ENCODE measurements at places on chromosomes 7 and 10.
A peak's percentile ranks its signal among the peaks of the same experiment; 100 is the strongest.

GRCh38 chr7:32357535-32358277, 132.5 kb downstream of the LSM5 start:
- DNase-seq = peak; percentile 35

DNA sequence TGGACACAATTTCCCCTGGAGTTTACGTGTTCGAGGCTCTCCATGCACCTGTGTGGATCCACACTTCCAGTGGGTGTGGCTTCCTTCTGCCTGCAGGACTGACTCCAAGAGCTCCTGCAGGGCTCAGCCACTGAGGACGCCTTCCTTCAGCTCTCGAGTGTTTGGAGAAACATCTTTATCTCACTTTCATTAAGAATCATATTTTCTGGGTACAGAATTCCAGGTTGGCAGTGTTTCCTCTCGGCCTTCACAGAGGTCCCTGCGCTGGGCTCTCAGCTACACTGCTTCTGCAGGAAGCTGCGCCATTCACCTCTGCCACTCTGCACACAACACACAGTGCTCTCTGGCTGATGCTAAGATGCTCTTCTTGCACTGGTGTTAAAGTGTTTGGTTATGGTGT, 69.9 kb upstream of the NKX6-2 start:
- no peak for DNase-seq

- DNase-seq = no peak
These were observed 12.5 kb downstream of the GPER1 start for GRCh38 chr7:1100386-1100785.

GRCh38 chr7:74103219-74103772, 19.7 kb downstream of the LIMK1 start:
- peak; percentile 33 for DNase-seq

DNA sequence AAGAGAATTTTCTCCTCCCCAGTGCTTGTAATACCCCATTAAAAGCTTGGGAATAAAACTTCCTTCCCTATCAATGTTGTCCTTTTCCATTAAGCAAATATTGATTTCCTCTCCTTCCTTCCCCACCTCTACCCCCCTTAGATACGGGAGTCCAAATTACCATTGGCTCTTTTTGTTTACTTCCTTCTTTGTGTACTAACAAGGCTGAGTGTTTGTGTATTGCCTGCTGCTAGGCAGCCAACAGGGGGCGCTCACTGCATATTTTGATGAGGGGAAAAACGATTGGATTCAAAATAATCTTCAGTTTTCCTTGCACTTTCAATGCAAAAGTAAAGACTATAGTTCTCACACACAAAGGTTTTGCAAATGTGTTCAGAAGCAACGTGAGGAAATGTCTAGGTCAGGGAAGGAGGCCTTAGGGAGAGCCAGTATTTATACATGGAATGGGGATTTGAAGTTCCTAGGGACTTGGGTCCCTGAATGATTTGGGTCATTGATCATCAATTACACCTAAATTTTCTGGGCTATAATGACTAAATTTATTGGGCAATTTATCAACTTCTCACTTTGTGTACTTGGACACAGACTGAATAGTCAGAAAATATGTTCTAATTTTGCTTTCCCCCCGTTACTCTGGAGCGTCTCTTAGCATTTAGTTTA, 23.6 kb upstream of the VPS41 start:
- DNase-seq = no peak

DNA sequence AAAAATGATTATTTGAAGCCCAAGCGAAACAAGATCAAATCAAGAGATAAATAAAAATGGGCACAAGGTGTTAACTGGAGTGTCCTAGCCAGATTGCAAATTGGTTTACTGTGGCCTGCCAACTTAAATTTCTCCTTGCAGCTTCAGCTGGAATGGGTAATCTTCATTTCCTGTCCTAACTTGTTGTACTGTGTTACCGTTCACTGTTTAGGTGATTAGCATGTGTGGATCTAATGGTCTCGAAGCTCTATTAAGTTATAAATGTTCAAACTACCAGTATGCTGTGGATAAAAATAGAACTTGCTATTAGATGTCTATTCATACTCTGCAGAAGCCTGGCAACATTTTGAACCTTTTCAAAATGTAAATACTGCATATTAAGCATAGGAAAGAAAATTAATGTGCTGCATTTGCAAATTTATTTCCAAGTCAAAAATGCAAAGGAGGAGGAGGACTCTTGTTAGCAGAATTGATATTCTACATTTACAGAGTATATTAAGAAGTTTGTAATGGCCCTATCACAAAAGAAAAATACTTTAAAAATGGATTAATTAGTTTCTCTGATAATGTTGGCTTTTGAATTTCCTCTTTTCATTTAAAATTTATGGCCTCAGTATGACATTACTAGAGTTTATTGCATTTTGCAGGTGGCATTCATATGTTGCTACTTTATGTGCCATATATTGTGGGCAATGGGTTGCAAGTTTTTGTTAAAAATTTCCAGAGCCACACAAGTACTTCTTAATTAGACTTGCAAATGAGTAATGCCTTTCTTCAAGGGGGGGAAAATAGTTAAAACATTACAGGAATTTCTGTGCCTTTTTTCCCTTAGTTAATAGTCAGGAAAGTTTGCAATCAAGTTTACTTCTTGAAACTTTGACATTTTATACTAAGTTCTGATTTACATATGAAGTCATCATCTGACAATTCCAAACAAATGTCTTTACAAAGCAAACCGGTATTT, 92.1 kb downstream of the CABCOCO1 start:
- DNase-seq = peak; percentile 57

- DNase-seq = no peak
These were observed 7.0 kb upstream of the GBX1 start for GRCh38 chr7:151174246-151175046.

DNA sequence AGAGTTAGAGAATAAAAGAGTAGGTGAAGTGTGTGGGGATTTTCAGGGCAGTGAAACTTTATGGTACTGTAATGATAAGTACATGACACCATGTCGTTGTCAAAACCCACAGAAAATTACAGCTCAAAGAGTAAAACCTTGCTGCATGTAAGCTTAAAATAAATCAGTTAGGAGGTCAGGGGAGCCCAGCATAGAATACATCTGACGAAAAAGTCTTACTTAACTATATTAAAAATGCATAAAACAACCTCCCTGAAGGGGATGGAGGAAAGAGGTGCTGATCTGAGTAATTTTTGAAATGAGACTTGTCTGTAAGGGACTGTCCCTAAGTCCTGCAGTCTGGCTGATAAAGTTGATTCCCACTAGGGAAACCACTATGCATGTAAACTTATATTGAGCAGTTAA, 49.8 kb upstream of the AKR1E2 start:
- no peak for DNase-seq

DNA sequence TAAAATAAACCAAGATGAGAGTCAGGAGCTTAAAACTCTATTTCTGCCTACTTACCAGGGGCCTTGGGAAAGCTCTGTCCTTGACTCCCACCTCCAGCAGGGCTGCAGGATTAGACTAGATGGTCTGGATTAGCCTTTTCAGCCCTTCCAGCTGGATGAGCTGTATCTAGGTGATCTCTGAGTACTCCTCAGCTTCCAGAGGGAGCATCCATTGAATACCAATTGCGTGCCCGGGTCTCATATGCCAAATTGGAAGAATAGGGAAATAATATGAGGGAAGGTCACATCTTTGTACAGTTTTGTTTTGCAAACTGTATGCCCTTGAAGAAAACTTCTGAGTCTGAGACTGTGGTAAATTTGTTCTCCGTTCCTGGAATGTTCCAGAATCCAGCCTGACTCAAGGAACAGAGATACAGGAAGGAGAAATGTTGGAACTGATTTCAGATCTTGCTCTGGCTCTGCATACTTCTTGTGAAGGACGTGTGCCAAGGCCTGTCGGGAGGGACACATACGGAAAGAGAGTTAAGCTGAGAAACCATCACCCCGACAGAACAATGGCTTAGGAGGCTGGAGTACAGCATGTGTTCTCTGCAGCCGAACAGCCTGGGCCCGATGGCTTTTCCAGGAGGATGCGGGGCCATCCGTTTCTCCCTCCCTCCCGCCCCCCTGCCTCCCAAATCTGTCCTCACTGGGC, 44.9 kb downstream of the MINDY4 start:
- DNase-seq = no peak

DNA sequence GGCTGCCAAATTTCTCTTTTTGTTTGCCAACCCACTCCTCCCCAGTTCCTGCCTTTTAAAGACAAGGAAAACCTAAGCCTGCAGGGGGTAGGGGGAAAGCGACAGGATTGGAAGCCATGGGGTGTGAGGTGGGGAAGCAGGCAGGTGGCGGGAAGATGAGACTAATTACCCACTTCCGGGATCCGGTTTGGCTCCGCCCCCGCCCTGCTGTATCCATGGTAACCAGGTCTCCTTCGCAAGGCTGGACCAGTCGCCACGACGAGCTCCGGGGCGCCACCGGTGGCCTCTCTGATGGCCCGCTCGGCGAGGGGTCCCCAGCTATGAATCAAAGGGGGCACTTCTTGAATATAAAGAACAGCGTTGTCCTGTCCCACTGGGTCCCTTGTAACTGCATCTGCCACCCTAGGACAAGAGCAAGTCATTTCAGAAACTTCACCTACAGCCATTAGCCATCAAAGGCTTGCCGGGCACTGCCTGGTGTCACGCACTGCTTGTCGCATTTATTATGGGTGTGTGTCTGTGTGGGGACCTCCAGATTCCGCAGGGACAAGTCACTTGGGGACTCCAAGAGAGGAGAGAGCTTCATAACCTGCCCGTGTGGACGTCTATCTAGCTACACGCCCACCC, 55.4 kb upstream of the LMTK2 start:
- no peak for DNase-seq

- DNase-seq = peak; percentile 13
These were observed 68.9 kb upstream of the FOXK1 start for GRCh38 chr7:4612939-4613841.

DNA sequence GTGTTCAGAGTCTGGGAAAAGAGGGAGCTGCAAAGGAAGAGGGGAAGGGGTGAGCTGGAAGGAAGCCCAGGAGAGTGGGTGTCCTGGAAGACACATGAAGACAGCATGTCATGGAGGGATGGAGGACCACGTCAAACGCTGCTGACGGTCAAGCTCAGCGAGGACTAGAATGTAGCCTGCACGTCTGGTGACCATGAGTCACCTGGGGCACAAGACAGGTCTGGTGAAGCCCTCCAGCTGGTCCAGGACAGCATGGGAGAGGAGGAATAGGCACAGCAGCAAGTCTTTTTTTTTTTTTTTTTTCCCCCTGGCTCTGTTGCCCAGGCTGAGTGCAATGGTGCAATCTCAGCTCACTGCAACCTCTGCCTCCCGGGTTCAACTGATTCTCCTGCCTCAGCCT, 19.6 kb upstream of the AMZ1 start:
- DNase-seq = no peak

DNA sequence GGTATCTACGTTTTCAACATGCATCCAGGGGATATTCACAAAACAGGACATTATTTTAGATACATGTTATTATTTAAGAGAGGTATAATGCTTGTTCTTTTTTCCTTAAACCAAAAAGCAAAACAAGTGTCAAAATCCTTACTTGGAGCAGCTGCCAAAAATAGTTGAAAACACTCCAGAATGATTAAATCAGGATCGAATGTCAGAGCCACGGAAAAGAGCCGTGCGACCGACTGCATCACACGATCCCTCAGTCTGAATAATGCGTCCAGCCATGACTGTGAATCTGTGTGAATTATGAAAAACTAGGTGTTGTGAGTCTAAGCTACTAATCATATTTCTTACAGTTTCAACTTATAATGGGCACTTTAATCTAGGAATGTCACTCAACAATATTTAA, 126.0 kb downstream of the PARD3 start:
- DNase-seq = no peak

DNA sequence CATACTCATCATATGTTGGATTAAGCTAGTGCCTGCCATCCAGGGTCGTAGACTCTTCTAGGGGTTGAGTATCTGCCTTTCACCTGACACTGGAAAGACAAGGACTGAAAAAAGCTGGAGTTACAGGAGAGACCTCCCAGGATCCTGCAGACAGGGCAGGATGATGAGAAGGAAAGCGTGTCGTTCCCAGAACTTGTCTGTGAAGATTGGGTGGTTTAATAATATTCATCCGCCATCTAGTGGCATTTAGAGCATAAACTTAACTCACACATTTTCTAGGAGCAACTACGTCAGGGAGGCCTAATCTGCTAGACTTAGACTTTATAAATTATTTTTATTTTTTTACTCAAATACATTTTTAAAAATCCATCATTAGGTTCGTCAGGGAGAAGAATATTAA, 59.6 kb downstream of the ADRB1 start:
- peak; percentile 24 for DNase-seq

DNA sequence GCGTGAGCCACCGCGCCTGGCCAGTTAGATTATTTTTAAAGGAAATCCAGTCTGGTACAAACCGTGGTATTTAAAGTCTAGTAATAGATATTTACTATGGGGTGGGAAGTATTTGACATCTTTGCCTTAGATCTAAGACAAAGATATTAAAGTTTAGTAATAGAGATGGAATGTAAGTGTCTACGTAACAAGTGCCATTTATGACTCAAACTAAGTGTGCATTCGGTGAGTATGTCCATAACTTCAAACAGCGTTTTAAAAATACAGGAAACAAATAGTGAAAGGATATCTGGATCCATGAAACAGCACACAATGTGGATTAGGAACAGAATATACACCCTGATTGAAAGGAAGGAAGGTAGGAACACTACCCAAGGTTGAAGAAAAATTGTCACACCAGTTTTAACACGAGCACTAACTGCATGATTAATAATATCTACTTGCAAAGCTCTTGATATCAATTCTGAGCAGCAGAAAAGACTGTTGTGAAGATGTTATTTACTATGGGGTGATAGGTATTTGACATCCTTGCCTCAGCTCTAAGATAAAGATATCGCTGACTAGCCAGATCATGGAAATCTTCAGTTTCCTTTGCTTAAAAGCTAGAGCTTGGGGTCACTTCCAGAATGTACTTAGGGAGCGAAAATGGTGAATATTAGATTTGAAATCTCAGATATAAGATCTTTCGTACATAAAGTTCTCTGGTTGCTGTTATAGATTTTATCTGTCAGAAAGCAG, 48.7 kb downstream of the EPC1 start:
- peak; percentile 61 for DNase-seq

DNA sequence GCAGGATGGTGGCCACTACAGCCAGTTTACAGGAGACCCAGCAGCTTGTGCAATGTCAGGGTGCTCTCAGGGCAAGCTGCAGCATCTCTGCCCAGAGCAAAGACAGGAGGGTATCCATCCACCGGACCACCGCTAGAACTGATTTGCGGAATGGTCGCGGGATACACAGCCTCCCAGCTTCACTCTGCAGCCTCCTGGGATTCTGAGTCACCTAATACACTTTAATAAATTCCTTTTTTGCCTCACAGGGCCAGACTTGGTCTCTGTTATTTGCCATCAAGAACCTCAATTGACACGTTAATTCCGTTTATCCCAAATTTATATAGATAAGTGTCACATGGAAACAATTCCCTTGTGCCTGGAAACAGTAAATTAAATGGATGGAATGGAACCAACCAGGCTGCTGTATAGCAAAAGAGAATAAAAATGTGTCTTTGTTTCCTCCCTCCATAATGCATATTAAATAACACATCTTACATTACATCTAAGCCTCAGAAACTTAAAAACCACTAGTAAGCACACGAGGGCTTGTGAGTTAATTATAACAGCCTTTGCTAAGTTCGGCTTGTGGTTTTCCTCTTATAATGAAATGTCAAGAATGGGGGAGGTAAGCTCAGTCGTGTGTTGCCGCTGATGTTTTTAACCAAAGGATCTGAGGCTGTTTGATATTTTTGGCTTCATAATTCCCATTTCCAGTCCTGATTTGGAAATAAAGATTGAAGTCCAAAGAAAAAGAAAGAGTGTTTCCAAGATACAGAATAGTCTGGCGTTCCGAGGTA, 52.1 kb downstream of the ADRB1 start:
- DNase-seq = no peak
